ENCODE measurements at places on chromosomes 5 and 9.
A peak's percentile ranks its signal among the peaks of the same experiment; 100 is the strongest.

DNA sequence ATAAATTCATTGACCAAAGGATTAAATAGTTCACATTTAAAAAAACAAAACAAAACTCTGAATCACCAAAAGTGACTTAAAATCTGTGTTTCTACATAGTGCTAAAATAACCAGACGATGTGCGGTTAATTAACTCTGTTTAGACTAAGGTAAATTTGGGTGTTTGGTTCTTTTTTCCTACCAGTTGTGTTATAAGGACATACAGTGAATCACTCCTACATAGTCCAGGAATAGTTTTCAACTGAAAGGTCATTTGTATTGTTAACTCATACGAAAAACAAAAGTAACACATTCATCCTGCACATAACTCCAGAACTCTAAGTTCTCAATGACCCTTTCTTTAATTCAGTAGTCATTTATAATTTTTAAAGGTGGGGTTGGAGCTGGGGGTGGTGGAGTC is 203.7 kb downstream of the GLIS3 start:
- DNase-seq = no peak

GRCh38 chr5:61994171-61994570 is 311.8 kb upstream of the KIF2A start:
- peak; percentile 22 for DNase-seq

DNA sequence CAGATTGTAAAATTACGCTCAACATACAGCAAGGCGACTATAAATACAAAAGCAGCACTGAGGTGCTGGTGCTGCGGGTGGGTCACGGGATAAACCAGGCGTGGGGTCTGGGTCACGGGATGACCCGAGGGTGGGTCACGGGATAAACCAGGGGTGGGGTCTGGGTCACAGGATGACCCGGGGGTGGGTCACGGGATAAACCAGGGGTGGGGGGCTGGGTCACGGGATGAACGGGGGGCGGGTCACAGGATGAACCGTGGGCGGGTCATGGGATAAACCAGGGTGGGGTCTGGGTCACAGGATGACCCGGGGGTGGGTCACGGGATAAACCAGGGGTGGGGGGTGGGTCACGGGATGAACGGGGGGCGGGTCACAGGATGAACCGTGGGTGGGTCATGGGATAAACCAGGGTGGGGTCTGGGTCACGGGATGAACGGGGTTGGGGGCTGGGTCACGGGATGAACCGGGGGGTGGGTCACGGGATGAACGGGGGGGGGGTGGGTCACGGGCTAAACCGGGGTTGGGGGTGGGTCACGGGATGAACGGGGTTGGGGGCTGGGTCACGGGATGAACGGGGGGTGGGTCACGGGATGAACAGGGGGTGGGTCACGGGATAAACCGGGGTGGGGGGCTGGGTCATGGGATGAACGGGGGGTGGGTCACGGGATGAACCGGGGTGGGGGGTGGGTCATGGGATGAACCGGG is 30.2 kb upstream of the SLC9A3 start:
- no peak for DNase-seq

- DNase-seq = peak; percentile 88
These were observed 158.6 kb upstream of the SHB start for GRCh38 chr9:38227656-38228055.

DNA sequence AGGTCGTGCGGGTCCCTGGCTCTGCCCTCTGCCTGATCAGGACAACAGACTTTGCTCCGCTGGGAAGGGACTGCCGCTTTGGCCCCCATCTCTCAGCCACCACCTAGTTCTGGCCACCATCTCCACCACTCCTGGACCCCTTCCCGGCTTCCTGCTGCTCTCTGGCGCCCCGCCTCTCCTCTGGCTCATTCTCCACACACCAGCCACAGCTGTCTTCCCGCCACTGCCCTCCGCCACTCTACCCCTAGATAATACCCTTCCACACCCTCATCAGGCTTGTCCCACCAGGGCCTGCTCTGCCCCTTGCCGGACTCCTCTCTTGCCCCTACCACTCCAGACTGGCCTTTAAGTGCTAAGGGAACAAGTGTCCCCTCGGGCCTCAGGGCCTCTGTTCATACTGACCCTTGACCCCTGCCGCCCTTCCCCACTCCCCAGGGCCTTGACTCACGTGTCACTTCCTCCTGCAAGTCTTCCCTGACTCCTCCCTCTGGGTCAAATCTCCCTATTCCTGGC is 3.0 kb upstream of the CDX1 start:
- DNase-seq = no peak

GRCh38 chr5:179311091-179311470 is 34.2 kb downstream of the ADAMTS2 start:
- DNase-seq = no peak

DNA sequence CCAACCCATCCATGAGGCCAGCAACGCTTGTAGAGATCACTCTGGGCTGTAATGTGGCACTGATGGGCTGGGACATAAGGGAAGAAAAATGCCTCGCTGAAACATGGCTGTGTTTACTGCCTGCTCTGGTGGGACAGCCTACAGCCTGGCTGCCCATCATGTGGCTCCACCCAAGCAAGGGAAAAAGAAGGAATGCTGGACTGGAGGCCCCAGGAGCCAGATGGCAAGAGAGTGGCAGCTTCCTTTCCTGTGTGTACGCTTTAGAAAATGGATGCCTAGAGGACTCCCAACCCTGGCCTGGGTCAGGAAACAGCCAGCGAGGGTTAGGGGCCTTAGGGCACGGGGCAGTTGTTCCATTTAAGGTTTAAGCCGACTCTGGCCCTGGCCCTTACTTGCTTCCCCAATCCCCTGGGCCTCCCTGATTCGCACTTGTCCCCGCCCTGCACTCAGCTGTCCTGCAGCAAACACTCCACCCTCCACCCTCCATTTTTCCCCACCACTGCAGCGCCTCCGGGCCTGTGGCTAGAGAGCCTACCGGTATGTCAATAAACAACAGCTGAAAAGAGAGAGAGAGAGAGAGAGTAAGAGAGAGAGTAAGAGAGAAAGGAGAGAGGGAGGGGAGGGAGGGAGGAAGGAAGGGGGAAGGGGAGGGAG is 819.4 kb downstream of the SEMA5A start:
- no peak for DNase-seq

GRCh38 chr5:72523960-72524582 is 16.9 kb upstream of the ZNF366 start:
- DNase-seq = peak; percentile 83

GRCh38 chr5:113632996-113633395 is 119.5 kb downstream of the YTHDC2 start:
- DNase-seq = no peak

- DNase-seq = no peak
These were observed 8.7 kb upstream of the SEMA6A start for GRCh38 chr5:116583085-116583861.

GRCh38 chr5:97797994-97798451 is 615.0 kb upstream of the RIOK2 start:
- DNase-seq = no peak

GRCh38 chr9:22169727-22170503 is 160.8 kb upstream of the CDKN2B start:
- peak; percentile 76 for DNase-seq

DNA sequence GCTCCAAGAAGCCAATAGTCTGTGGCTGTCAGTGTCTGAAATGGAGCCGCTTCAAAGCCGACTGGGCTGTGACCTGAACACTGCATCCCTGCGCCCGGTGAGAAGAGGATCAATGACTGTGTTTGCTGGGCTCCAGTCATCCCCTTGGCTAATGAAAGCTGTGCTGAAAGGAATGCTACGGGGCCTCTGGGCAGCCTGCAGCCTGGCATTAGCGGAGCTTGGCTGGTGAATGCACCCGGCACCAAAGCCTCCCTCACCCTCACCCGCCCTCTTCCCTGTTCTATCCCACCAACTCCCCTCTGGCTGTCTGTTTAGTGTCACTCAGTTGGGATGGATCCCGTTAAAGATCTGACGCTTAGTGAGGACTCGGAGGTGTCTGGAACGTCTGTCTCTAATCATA is 355.3 kb downstream of the BNC2 start:
- DNase-seq = peak; percentile 40

- peak; percentile 100 for DNase-seq
These were observed 9.7 kb upstream of the TGFBI start for GRCh38 chr5:136018814-136019783.

DNA sequence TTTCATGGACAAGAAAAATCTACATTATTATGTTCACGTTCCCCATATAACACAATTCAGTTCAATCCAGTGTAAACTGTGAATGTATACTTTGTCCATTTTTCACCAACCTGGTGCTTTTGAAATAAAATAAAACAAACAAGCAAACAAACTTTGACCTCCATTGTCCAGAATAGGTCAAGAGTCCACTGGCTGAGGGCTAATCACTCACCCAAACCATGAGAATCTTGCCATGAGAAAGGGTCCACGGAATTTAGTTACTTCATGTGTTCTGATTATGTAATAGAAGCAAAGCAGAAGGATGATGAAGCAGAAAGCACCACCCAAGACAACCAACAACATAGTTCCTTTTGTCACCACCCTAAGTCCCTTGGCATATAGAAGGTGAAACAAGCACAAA is 28.7 kb downstream of the DIAPH1 start:
- no peak for DNase-seq

- peak; percentile 68 for DNase-seq
These were observed 4.9 kb downstream of the MED27 start for GRCh38 chr9:132074736-132075135.

GRCh38 chr5:126857472-126858410 is 80.8 kb downstream of the LMNB1 start:
- peak; percentile 28 for DNase-seq

DNA sequence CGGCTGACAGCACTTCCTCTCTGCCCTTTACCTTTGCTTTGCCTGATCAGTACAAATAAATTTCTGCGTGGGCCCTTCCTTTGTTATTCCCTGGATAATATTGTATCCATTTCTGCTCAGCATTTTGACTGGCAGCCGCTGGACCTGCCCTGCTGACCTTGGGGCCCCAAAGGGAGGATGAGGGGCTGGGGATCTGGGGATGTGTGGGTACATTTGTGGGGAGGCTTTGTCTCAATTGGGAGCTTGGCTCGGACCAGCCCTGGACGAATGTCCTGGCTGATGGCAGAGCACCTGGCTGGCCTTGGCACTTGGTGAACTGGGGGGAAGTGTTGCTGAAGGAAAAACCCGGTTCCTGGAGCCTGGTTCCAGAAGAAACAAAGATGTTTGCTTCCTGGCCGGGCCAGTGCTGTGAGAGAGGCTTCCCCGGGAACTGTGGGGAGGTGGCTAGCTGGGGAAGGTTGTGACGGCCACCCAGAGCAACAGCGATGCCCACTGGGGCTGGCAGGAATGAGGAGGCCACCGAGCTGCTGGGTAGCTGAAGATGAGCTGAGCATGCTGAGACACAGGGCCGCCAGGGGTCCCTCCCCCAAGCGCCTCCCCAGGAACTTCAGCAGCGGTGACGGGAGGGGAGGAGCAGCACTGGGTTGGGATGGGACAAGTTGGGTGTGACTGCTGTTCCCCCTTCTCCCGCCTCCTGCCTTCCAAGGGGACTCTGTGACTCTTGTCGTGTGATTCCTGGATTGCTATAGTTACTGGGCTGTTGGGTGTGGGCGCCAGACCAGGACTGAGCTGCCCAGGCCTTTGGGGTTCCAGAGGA is 8.4 kb downstream of the LMX1B start:
- DNase-seq = no peak

DNA sequence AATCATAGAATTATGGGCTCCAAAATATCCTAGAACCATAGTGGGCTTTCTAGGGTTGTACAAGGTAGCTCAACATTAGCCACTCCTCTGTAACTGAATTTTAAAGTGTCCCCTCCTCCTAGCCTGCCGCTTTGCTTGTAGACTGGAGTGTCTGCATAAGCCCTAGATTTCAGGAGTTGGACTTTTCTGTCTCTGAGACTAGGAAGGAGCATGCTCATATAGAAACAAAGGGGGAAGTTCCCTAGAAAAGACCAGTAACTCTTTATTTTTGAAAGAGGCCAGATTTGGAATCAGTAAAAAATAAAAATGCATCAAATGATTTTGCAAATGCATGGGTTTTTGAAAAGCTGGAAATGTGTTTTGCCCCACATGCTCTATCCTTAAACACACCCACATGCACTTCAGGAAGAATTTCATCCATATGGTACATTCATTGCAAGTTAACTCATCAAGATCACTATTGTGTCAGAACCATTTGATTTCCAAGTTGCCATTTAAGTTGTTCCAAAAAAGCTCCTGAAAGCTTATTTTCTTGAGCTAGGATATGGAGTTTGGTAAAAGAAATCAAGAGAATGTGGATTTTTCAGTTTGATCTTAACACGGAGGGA is 121.0 kb upstream of the NR3C1 start:
- DNase-seq = no peak

- DNase-seq = no peak
These were observed 7.3 kb upstream of the ALDH1B1 start for GRCh38 chr9:38384990-38385848.

- no peak for DNase-seq
These were observed 39.0 kb downstream of the GPR21 start for GRCh38 chr9:123072407-123072995.

DNA sequence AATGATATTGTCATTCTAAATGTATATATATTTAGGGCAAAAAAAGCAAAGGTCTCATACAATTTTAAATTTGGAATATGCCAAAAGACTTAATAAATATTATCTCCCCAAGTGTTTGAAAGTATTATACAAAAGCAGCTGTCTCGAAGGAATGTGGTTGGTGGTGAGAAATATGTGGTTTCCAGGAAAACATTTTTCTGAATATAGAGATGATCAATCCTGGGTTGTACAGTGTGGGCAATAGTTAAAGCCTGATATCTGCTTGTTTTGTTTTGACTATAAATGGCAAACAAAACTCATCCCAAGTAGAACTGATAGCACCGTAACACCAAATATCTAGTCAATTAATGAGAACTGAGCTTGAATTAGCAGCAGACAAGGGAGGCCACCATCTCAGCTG is 391.8 kb upstream of the CD180 start:
- peak; percentile 5 for DNase-seq

DNA sequence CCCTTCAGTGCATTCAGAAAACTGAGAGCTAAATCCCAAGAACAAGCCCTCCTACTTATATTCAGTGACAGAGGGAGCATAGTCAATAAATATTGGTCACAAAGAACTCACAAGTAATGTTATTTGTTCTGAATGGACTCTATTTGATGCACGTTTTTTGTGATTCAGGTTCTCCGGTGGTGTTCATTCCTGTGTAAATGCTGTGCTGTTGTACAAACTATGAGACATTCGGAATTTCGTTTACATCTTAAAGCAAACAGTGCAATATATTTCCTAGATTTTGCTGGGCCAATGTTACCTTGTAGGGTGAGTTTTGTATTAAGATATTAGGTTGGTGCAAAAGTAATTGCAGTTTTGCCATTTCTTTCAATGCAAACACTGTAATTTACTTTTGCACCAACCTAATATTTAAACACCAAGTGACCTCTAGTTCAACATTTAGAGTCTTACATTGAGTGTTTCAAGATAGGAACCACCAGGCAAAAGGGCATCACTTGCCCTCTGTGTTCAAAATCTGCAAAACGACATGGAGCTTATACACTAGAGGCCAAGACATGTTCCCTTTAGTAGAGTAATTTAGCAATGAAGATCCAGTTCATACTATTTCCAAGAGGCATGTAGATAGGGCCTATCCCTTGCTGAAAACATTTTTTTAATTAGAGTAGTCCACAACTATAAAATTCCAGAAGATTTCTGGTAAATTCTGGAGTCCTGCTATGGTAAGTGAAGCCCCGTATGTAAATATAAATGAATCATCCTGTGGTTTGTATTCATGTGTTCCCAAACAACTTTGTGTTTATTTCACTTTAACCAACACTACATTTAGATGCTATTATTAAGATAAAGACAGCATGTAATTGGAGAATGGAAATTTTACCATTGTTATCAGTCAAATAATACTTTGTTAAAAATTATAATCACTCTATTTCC is 444.0 kb upstream of the PTGER4 start:
- no peak for DNase-seq

Measured in fibroblast of skin of scalp (primary cell).